ENCODE measurements at places on chromosomes 11 and 22.

DNA sequence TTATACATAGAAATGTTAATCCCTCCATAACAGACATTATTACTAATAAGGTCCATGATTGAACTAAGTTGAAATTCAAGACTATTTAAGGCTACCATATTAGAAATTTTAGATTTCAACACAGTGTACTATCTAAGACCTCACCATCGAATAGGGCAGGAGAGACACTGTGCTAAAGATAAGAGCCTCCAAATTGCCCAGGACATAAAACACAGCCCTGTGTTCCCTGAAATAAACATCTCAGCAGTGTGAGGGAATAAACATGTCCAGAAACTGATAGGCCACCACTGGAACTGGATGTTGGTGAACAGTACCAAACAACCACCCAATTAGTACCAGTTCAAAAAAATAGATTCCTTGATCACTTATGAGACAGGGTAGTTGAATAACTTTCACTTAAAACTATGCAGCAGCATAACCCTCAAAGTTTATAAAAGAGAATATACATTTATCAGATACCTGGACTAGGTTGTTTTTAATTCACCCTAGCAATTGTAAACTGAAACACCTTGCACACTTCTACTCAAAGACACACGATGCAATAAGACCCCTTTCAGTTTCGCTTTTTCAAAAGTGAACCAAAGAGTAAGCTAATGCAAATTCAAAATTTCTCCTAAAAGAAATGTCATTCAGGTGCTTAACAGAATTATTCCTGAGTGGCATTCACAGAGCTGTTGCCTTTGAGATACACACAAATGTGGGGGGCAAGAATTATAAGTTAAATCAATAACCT lies 34.3 kb downstream of the USP28 start:
- no peak overlapping the region for H3K4me3 ChIP-seq
- H3K27ac ChIP-seq, result no peak overlapping the region
- peaks cover 3% of the 10 kb centered on the region for H3K4me1 ChIP-seq
- H3K27me3 ChIP-seq, result no peaks in the 10 kb centered on the region
- DNase-seq, result no peak

DNA sequence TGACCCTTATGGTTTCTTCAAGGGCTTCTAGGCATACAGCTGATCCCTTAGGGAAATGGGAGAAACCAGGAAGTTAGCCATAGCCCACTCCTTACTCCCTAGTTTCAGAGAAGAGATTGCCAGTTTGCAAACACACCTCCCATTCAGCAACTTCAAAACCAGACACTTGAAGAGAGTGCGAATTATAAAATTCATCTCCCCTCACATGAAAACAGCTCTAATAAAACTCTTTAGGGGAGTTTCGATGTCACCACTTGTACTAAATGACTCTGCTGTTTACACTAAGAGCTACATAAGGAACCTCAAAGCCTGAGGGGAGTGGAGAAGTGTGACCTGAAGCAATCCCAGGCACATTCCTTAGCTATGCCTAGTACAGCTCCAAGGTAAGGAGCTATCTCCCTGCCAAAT lies 8.3 kb downstream of the LGR4 start:
- H3K36me3 ChIP-seq, result no peaks in the 10 kb centered on the region
- DNase-seq, result no peak

GRCh38 chr22:25814685-25815084 lies 72.7 kb downstream of the MYO18B start:
- no peaks in the 10 kb centered on the region for H3K36me3 ChIP-seq
- no peak overlapping the region for H3K4me3 ChIP-seq
- DNase-seq, result no peak
- H3K27ac ChIP-seq, result no peak overlapping the region

DNA sequence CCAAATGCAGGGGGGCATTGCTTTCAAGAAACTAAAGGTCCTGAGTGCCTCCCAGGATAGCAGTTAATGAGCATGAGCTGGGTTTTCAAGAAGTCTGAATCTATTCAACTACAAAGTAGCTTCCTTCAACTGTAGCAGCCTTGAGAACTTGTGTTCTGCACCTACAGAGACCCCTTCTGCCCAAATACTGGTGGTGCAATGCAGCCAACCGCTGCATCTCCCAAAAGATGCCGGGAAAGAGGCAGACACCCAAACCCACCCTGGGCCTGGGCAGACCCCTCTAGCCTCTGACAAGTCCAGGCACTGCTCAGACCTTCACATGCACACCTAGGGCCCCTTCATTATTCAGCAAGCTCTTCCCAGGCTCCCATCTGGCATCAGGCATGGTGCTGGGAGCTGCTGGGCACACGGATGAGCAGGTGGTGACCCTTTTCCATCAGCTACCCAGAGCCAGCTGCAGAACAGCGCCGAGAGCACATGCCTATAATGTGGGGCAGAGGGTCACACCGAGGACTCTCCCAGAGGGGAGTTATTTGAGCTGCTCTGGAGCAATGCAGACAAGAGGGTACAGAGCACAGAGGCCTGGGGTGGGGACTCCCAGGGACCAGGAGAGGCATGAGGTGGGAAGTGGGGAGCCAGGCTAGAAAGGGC lies 44.9 kb upstream of the ETS1 start:
- H3K4me1 ChIP-seq, result peaks cover 19% of the 10 kb centered on the region
- no peaks in the 10 kb centered on the region for H3K36me3 ChIP-seq
- peak; percentile 43 for DNase-seq

GRCh38 chr11:76806608-76807205 lies 23.6 kb downstream of the TSKU start:
- no peak for DNase-seq
- no peaks in the 10 kb centered on the region for H3K36me3 ChIP-seq
- H3K4me3 ChIP-seq, result no peak overlapping the region
- H3K4me1 ChIP-seq, result peaks cover 6% of the 10 kb centered on the region
- peaks cover 2% of the 10 kb centered on the region for H3K27me3 ChIP-seq
- H3K27ac ChIP-seq, result no peak overlapping the region

- H3K4me3 ChIP-seq, result peak overlapping the region; percentile 52
- peaks cover under 1% of the 10 kb centered on the region for H3K36me3 ChIP-seq
- no peak overlapping the region for H3K27ac ChIP-seq
- H3K27me3 ChIP-seq, result peaks cover 34% of the 10 kb centered on the region
- peaks cover 19% of the 10 kb centered on the region for H3K4me1 ChIP-seq
Observed at GRCh38 chr11:120170741-120171261, 32.9 kb upstream of the TRIM29 start.

DNA sequence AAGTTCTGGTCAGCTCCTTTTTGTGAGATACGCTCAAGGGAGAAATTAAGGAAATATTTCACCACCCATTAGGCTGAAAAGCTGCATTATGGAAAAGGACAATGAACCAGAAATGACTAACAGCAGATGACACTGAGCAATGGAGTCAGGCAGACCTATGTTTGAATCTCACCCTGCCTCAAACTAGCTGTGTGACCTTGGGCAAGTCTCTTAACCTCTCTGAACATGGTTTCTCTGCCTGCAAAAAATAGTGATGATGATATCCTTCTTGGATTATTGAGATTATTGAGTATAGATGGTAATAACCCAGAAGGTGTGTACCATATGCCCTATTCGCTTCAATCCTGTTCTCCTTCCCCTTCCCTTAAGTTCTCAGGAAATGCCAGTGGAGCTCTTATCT lies 2.9 kb upstream of the PRDM11 start:
- H3K4me1 ChIP-seq, result peaks cover 21% of the 10 kb centered on the region
- peak overlapping the region; percentile 60 for H3K4me3 ChIP-seq
- no peak for DNase-seq
- peaks cover 75% of the 10 kb centered on the region for H3K27me3 ChIP-seq

DNA sequence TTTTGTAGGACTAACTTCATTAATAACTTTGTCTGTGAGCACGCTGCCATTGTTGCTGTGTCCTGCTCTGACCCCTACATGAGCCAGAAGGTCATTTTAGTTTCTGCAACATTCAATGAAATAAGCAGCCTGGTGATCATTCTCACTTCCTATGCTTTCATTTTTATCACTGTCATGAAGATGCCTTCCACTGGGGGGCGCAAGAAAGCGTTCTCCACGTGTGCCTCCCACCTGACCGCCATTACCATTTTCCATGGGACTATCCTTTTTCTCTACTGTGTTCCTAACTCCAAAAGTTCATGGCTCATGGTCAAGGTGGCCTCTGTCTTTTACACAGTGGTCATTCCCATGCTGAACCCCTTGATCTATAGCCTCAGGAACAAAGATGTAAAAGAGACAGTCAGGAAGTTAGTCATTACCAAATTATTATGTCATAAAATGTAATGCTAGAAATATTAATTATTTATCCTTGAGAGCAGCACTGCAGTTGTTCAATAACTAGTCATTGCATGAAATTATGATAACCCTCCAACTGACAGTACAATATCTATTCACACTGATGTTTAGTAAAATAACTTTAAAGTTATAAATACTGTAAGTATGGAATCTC lies 46.4 kb upstream of the OR5D13 start:
- no peak overlapping the region for H3K4me3 ChIP-seq
- DNase-seq, result no peak
- H3K4me1 ChIP-seq, result no peaks in the 10 kb centered on the region

DNA sequence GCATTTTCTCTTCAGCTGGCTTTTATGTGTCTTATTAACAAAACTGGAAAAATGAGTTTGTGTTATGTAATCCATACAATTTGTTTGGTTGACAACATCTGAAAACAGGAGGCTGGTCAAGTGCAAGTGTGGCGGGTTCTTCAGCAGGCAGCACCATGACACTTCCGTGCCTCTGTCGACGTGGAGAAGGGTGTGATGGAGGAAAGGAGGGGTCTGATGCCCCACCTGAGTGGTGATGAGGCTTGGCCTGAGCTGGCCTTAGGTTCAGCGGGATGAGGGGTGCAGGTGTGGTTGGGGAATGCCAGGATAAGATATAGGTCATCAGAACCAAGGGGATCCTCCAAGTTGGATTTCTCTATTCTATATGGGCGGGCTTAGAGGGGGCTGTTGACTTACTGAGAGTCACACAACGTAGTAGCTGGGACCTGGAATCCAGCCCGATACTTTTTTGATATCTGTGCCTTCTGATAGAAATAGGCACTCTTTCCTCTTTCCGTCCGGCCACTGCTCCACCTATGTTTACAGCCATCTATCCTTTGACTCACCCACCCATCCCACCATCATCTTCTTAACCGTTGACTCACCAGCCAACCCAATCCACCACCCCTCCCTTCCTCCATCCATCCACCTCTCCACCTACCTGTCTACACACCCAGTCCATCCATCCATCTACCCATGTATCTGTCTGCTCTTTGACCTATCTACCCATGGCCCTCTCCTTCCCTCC lies 29.0 kb downstream of the SHANK3 start:
- peaks cover 2% of the 10 kb centered on the region for H3K36me3 ChIP-seq
- H3K4me1 ChIP-seq, result peaks cover 37% of the 10 kb centered on the region
- no peaks in the 10 kb centered on the region for H3K27me3 ChIP-seq
- peak overlapping the region; percentile 43 for H3K4me3 ChIP-seq
- no peak for DNase-seq

DNA sequence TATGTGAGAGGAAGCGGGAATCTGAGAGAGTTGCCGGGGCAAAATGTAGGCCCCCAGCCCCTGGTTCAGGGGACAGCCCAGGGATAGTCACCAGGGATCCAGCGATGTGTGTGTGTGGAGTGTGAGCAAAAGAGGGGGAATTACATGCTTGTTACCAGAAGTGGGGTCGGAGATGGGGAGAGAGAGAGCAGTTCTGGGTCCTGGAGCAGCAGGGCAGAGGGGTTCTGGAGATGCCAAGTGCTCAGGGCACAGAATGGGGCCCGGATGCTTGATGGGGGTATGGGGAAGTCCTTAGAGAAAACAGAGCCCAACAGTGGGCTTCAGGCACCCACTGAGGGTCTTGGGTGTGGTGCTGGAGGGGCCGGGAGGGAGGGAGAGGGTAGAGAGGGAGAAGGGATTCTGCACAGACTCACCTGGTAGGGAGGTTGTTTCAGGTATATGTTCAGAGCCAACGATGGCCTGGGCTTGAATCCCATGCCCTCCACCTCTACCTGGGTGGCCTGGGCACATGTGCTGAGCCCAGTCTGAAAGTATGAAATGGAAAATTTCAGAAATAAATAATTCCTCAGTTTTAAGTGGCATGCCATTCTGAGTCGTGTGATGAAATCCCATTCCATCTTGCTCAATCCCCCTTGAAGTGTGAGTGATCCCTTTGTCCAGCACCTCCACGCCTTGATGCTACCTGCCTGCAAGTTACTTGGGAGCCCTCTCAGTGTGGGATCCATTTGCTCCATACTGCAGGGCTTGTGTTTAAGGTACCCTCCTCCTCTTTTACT lies 12.4 kb downstream of the SMIM38 start:
- peak overlapping the region; percentile 43 for H3K27ac ChIP-seq
- no peak overlapping the region for H3K4me3 ChIP-seq
- peaks cover 31% of the 10 kb centered on the region for H3K4me1 ChIP-seq
- peaks cover 6% of the 10 kb centered on the region for H3K36me3 ChIP-seq
- peaks cover 2% of the 10 kb centered on the region for H3K27me3 ChIP-seq

DNA sequence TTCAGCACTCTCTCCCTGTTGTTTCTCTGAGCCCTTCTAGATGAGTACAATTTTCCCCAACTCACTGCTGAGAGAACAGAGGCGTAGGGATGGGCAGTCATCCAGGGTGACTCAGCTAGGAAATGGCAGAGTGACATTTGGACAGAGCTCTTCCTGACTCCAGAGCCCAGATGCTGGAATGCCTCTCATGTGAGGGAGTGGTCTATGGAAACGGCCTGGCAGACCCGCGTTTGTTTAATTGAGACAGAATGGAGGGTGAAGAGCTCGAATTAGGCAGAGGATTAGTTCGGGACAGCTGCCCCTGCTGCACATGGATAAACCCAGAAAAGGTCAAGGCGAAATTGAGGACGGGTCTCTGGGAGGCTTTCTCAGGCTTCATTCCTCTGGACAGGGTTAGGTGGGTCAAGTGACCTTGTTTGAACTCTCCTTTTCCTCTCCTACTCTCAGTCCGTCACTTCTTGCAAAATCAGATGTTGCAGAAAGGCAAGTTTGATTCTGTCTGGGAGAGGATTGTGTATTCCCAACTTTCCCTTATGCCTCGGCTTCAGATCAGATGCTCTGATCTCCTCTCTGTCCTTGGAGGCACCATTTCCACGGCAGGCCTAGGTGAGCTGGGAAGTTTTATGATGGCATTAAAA lies 7.6 kb upstream of the LMO2 start:
- no peak overlapping the region for H3K4me3 ChIP-seq
- no peak for DNase-seq
- H3K27me3 ChIP-seq, result no peaks in the 10 kb centered on the region
- H3K36me3 ChIP-seq, result no peaks in the 10 kb centered on the region

GRCh38 chr11:96658436-96658835 lies 268.6 kb downstream of the JRKL start:
- no peak overlapping the region for H3K4me3 ChIP-seq
- H3K27ac ChIP-seq, result no peak overlapping the region
- no peaks in the 10 kb centered on the region for H3K36me3 ChIP-seq
- H3K27me3 ChIP-seq, result no peaks in the 10 kb centered on the region

DNA sequence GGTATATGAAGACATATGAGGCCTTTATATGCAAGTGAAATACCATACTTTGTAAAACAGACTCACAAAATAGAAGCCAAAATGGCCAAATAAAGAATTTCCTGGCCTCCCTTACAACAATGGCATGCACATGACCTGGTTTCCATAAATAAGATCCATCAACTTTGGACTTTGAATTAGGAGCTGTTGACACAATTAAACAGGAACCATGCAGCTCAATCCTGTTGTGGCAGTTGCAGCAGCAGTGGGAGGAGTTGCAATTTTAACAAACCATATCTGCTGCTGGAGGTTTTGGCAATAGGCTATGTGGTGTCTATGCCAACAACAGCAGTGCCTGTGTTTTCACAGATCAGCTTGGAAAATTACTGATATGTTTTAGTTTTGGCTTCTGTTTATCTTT lies 818.6 kb downstream of the FAM181B start:
- no peaks in the 10 kb centered on the region for H3K36me3 ChIP-seq
- no peak for DNase-seq
- H3K4me3 ChIP-seq, result no peak overlapping the region
- peaks cover 5% of the 10 kb centered on the region for H3K27me3 ChIP-seq
- no peak overlapping the region for H3K27ac ChIP-seq

- H3K27me3 ChIP-seq, result no peaks in the 10 kb centered on the region
- H3K27ac ChIP-seq, result no peak overlapping the region
- H3K4me3 ChIP-seq, result no peak overlapping the region
- H3K4me1 ChIP-seq, result peaks cover 43% of the 10 kb centered on the region
Observed at GRCh38 chr11:117818041-117818873, 6.3 kb downstream of the FXYD2 start.
